ENCODE measurements at places on chromosomes 11 and 22.

DNA sequence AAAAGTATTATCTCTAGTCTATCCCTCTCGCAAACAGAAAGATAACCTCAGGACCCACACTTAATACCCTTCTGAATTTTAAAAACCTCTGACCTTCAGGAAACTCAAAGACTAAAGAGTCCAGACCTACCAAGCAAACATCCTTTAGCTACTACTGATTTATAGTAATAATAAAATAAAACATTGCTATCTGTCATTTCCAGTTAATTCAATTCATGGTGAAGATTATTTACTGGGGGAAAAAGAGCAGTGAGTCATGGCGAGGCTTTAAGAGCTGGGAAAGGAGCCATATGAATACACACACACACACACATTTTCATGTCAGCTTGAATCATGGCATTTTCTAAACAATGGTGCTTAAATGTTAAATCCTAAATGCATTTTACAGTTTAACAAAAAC, 87.1 kb downstream of the FAM76B start:
- DNase-seq: no peak

- DNase-seq: no peak
Observed at GRCh38 chr11:65353900-65354264, 669 bp upstream of the TIGD3 start.

DNA sequence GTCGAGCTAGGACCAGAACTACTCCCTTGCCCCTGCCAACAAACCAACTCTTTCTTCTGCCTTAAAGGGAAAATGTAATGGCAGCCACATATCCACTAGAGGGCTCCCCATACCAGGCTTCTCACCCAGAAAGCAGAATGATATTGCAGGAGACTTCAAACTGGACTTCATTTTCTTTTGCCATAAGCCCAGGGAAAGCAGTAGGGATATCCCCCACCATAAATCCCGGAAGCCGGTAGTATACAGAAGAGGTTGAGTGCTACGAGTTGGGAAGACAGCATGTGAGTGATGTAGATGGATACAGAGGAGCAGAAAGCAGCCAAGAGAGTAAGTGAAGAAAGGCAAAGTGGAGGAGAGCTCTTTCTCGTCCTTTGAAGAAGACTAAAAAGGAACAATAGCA, 12.1 kb downstream of the PLAAT5 start:
- peak; percentile 73 for DNase-seq

GRCh38 chr11:88420165-88420791, 82.7 kb upstream of the CTSC start:
- DNase-seq: peak; percentile 39

DNA sequence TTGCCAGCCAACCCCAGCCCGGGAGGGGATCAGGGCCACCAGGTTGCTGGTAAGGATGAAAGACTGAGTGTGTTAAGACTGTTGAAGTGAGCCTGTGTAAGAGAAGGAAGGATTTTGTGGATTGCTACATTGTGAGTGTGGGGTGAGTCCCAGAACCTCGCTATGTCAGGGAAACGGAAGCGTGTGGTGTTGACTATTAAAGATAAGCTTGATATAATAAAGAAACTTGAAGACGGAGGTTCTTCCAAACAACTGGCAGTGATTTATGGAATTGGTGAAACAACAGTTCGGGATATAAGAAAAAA, 627 bp downstream of the JRKL start:
- DNase-seq: no peak

- peak; percentile 81 for DNase-seq
Observed at GRCh38 chr11:120172054-120172911, 34.4 kb upstream of the TRIM29 start.

- DNase-seq: no peak
Observed at GRCh38 chr22:42979606-42980005, 35.3 kb downstream of the PACSIN2 start.
